SW 1271 (cell line): ENCODE measurements at places on chromosomes 5 and 9.

GRCh38 chr5:5409151-5409810 lies 13.2 kb upstream of the ICE1 start:
- DNase-seq, result no peak

- DNase-seq, result no peak
Observed at GRCh38 chr5:53965459-53965858, 344.9 kb downstream of the ARL15 start.

- DNase-seq, result no peak
Observed at GRCh38 chr5:111935835-111936234, 178.8 kb upstream of the NREP start.

- no peak for DNase-seq
Observed at GRCh38 chr5:10384483-10384882, 31.0 kb downstream of the MARCHF6 start.

DNA sequence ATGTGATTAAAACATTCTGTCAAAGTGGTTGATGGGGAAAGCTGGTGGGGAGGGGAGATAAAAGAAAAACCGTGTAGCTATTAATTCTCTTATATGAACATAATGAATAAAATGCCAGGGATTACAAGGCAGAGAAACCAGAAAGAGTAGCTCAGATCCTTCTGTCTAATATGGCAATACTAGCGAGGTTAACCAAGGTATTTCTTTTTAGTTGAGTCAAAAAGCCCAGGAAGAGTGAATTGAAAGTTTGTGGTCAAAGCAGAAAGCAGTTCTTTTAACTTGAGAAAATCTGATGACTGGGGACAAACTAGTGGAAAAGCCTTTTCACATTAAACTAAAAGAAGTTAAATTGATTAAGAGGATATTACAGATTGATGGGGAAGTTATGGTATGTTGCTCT lies 76.0 kb downstream of the ERBIN start:
- DNase-seq, result no peak

DNA sequence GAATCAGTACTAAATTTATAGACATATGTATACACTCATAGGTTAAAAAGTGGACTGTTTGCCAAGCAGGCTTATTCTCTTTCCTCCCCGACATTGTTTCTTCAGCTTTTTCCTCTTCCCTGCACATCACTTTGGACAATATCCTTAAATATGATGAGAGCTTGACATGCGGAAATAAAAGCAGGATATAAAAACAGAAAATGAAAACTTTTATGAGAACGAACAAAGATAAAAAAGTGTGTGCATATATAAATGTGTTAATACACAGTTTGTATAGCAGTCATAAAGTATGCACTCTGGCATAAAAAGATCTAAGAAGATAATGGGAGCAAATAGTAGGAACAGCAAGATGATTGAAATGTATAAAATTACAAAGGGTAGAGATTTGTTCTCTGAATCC lies 86.4 kb upstream of the IFNE start:
- DNase-seq, result no peak

DNA sequence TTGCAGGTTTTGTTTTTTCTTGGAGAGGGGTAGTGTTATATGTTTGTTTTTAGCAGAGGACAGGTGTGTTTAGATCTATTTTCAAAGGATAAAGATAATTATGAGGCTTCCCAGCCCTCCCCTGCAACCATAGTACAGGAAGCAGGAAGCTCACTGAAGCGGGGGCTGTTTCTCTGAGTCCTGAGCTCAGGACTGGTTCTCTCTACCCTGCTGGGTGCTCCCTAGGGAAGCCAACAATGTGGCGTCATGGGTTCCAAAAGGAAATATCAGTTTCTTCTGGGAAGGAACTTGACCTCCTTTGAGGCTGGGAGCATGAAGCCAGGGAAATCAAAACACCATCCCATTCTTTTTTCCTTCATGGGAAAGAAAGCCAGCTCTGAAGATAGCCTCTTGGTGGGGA lies 62.2 kb downstream of the RAD23B start:
- no peak for DNase-seq

GRCh38 chr5:18560602-18561001 lies 926.3 kb downstream of the TAF11L14 start:
- DNase-seq, result no peak
